Activated CD8-positive, alpha-beta T cell treated with anti-CD3 and anti-CD28 coated beads, Interleukin-2, amount 10 ng/mL, durations not matched to agents 7 days and 5 days (primary cell): ENCODE measurements at places on chromosomes 3 and 15. TPM values are rescaled to one million over a fixed set of nuclear protein-coding genes. Genes with fewer than 3 reads are reported as not detected.

Gene CCR3
- total RNA-seq = 0.37 TPM

Gene NPAP1
- not detected for total RNA-seq

Gene LSM3
- total RNA-seq = 19.2 TPM

Gene MYRIP
- not detected for total RNA-seq

DNA sequence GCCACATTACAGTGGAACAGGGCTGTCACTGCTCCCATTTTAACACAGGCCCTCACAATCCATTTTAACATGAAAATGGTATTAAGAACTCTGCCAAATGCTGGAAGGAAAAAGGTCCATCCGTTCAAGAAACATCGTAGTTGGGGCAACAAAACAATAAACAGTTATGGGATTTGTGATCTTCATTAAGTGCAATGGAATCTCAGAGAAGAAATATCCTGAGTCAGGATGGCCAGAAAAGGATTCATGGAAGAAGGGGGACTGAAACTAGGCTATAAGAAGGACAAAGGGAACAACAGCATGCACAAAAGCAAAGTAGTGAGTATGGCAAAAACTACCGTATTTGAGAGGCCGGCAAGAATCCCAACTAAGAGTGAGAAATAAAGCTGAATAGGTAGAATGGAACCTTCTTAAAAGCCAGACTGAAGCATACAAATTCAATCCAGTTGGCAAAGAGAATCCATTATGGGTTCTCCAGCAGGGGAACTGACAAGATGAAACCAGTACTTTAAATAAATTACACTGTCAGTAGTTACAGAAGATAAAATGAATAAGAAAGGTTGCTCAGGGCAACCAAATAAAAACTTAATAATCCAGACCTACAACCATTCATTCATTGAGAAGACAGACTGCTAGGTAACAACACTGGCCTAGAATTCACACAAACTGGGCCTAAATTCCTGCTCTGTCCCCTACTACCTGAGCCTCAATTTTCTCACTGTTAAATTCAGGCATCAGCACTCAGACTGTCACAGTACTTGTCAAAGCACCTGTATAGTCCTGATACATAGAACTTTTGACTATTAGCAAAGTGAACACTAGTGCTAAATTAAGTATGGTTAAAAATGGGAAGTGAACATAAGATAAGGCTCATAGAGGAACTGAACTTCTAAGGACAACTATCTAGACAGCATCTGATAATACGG, 6.3 kb downstream of the TBL1XR1 start:
- no peak for DNase-seq

GRCh38 chr3:9397906-9398699, 688 bp downstream of the SETD5 start:
- peak; percentile 53 for DNase-seq

DNA sequence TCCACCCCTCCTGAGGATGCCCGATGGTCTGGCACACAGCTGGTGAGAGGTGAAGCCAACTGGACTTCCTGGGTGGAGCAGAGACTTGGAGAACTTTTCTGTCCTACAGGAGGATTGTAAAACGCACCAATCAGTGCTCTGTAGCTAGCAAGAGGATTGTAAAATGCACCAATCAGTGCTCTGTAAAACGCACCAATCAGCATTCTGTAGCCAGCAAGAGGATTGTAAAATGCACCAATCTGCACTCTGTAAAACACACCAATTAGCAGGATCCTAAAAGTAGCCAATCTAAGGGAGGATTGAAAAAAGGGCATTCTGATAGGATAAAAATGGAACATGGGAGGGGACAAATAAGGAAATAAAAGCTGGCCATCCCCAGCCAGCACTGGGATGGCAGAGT, 150.2 kb downstream of the CHSY1 start:
- no peak for DNase-seq

GRCh38 chr3:35617370-35617769, 22.0 kb upstream of the ARPP21 start:
- no peak for DNase-seq

DNA sequence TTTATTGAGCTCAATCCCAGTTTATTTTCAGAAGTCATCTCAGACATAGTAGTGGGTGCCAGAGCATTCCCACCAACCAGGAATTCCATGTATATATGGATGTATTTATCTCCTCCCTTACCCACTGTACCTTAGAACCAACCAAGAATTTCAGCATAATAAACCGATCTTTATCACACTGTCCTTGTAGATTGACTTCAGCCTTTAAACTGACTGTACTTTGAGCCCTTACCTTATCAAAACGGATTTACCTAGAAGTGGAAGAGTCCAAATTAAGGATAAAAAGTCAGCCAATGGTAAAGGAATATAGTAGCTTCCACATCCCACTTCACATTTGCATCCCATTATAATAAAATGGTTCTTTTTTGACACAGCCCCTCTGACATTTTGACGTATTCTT, 37.9 kb downstream of the GATM start:
- DNase-seq = no peak

DNA sequence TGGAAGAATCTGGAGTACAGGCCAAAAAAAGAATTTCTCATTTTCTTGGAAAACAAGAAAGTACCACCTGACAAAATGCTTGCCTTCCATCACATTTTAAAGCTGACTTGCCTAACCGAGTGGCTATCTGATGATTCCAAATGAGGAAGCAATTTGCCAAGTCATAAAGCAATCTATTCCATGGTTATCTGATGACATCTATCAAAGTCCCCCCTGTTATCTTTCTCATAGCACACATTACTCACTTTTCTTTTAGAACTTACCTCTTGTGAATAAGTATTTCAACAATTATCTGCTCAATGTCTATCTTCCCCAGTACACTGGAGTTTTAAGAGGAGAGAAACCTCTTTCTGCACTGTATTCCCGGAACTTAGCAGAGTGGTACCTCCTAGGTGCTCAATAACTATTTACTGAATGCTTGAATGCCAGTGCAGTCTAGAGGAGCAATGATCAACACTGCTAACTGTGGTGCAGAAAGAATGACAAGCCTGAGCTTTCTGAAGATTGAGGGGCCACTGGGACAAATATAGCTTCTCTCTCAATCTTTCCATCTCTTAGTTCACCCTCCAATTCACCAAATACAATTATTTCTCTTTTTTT, 186.3 kb upstream of the ATP11B start:
- DNase-seq = no peak

DNA sequence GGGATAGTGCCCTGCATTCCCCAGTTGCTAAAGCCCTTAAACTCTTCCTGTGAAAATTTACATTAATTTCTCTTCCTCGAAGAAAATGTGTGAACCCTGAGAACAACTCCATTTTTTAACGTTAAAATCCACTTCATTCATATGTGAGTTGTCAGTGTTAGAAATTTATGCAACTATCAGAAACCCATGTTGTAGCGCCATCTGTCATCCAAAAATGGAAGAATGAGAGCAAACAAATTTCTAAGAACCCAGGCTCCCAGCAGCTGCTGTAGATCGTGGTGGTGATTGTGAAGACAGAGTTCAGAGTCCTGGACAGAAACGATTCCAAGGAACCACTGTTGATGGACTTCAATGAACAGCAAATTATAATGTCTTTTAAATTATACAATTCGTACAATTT, 179.7 kb upstream of the NDN start:
- DNase-seq = no peak

- no peak for DNase-seq
These were observed 14.8 kb upstream of the SH3BP5 start for GRCh38 chr3:15347063-15347736.

- no peak for DNase-seq
These were observed 7.2 kb upstream of the CD47 start for GRCh38 chr3:108098003-108098370.

GRCh38 chr15:60800299-60801072, 321.5 kb upstream of the ICE2 start:
- peak; percentile 29 for DNase-seq

DNA sequence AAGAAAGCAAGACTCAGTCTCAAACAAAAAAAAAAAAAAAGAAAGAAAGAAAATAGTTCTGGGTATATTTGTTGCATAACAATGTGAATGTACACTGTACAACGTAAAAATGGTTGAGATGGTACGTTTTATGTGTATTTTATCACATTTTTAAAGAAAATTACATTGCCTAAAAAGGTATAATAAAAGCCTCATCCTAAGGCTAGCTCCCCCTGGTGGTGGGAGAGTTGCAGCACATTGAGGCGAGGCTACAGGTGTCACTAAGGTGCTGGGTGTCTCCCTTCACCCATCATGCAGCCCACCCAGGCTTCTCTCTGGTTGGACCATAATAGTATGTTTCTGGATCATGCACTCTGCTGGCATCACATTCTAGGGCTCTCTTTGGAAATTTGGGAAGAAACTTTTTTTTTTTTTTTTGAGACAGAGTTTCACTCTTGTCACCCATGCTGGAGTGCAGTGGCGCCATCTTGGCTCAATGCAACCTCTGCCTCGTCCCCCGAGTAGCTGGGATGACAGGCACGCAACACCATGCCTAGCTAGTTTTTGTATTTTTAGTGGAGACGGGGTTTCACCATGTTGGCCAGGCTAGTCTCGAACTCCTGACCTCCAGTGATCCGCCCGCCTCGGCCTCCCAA, 12.4 kb upstream of the RAB11A start:
- DNase-seq = peak; percentile 90

GRCh38 chr3:65883613-65884012, 155.1 kb downstream of the MAGI1 start:
- DNase-seq = no peak

DNA sequence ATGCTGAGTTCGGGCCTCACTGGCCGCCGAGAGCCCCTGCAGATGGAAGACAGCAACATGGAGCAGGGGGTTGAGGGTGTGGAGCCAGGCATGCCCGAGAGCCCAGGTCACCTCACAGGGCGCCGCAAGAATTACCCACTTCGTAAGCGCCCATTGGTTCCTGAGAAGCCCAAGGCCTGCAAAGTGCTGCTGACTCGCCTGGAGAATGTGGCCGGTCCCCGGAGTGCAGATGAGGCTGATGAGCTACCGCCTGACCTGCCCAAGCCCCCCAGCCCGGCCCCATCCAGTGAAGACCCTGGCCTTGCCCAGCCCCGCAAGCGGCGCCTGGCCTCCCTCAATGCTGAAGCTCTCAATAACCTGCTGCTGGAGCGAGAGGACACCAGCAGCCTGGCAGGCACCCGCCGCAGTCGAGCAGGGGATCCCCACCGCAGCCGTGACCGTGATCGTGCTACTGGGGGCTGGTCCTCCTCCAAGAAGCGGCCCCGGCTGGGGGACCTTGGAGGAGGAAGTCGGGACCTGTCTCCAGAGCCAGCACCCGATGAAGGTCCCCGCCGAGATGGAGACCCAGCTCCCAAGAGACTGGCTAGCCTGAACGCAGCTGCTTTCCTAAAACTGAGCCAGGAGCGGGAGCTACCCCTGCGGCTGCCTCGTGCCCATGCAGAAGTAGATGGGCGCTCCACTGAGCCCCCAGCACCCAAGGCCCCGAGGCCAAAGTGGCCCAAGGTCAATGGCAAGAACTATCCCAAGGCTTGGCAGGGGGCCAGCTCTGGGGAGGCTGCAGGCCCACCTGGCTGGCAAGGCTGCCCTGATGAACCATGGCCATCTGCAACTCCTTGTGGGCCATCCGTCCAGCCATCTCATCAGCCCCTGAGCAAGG, 12.1 kb upstream of the CHST14 start:
- DNase-seq = no peak

DNA sequence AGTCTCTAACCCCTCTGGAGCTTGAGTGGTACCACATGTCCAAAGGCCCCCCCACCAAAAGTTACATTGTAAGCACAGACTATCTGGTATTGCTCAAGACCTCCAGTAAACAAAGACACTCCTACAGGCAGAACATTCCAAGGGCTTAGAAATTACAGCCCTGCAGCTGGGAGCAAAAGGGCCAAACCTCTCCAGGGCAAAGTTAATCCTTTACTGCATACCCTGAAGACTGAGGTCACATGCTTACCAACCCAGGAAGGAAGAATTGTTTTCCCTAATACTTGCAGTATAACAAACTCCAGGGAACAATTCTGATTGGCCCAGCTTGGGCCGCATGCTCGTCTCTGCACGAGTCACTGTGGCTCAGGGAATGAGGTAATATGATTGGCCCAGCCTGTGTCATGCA, 266.1 kb upstream of the NR2F2 start:
- no peak for DNase-seq

GRCh38 chr3:197023241-197023997, 6.2 kb downstream of the MELTF start:
- no peak for DNase-seq

GRCh38 chr3:195755791-195756676, 35.3 kb downstream of the MUC20 start:
- peak; percentile 49 for DNase-seq

- no peak for DNase-seq
These were observed 415.5 kb upstream of the TPRG1 start for GRCh38 chr3:188756241-188756640.

GRCh38 chr15:92158426-92158825, 235.3 kb upstream of the ST8SIA2 start:
- DNase-seq = peak; percentile 42

DNA sequence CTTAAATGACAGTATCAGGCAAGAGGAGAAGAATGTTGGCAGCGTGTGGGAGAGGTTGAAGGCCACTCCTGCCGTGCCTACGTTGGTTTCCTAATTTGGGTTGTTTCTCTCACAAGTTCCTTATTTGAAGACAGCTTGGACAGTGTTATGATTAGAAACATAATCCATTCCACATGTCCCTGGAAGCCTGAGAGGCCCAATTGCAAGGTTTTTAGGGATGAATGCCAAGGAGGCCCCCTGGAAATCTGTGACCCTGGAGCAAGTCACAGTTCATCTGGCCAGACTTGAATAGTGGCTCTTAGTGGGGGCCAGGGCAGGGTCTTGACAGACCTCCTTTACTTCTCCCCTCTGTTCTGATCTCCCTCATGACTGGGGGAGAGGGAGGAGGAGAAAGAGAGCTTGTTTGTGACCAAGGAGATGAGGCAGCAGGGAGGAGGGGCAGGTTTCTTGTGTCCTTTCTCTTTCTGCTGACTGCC, 584.4 kb upstream of the TBL1XR1 start:
- DNase-seq = no peak

GRCh38 chr3:39176025-39176714, 16.2 kb downstream of the XIRP1 start:
- no peak for DNase-seq

DNA sequence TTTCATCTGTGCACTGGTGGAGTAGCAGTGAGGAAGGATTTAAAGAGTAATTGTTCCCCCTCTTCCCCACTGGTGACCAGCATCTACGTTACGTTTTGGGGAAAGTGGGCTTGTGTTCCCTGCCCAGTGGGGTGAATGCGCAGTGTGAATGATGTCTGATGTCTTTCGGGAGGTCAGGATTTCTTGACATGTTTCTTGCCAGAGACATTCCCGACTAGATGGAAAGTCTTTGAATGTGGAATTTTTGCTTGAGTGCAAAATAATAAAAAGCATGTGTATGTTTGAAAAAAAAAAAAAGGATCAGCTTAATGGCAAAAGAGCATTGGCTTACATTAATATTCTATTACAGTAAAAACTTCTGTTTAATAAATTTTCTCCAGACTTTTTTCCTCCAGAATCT, 632.2 kb downstream of the FOXP1 start:
- no peak for DNase-seq
